ENCODE measurements at places on chromosomes 1 and 21.
A peak's percentile ranks its signal among the peaks of the same experiment; 100 is the strongest.

- DNase-seq: no peak
Observed at GRCh38 chr1:179953974-179954492, 577 bp upstream of the CEP350 start.

- no peak for DNase-seq
Observed at GRCh38 chr1:100627054-100627716, 89.2 kb downstream of the GPR88 start.

DNA sequence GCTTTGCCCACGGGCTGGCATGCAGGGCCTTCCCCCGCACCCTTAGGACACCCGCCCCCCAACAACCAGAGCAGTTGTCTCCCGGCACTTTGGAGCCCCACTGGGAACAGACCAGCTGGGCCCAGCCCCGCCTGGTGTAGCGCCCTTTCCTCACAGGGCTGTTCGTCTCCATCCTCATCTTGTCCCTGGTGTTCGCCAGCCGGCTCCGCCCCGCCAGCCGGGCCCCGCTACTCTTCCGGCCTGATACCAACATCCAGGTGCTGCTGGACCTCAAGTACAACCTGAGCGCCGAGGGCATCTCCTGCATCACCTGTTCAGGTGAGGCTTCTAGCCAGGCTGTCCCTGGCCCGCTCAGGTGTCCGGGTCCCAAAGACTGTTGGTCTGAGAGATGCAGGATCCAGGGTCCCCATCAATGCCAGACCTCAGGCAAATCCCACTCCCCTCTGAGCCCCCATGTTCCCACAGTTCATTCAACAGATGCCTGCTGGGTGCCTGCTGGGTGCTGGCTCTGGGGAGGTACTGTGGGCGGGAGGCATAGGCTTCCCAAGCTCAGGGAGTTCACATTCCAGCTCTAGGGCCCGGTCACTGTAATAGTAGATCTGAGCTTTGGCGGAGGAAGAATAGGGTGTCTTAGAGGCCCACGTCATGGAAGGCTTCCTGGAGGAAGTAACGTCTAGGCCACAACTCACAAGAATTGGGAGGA, 41.7 kb downstream of the DISP3 start:
- DNase-seq: no peak

- no peak for DNase-seq
Observed at GRCh38 chr21:26100573-26100972, 70.0 kb downstream of the APP start.

DNA sequence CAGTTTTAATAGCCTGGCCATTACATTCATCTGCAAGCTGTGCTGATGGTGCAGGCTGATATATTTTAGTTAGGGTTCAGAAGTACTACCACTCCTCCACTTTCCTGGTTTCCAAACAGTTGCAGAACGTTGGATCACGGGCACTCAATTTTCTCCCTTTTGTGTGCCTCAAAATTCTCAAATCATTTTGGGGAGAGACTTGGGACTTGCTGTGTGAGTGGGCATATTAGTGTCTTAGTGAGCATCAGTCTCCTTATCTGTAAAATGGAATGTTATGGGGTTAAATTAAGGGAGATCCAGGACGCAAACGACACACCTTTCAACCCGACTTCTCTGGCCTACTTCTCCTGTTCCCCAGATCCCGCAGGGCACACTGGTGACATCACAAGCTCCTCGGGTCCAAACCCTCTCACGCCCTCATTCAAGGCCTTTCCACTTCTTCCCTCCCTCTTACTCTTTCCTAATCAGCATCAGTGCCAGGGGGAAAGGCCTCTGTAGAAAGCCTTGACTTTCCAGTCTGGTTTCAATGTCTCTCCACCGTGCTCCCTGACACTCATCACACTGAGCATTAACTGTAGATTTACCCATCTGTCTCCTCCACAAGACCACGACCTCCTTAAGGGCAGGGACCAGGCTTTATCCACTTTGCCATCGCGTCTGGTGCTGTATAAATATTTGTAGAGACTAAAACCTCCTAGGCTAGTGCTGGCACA, 1.2 kb downstream of the PIGP start:
- DNase-seq: no peak

DNA sequence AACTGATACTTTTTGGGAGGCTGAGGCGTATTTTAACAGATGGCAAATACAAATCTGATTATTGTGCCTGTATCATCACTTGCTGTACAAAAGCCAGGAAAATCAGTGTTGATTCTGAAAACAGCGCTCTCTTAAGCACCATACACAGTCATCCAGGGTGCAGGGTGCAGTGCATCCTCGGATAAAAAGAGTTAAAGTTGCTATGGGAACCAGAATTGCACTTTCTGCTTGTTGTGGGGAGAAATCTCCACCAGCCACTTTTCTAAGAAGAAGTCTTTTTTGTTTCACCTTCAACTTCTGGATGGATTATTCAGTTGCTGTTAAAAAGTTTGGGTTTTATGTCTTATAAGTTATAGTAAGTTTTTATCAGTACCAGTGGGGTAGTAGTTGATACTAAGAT, 3.8 kb downstream of the LAMC1 start:
- DNase-seq: no peak

DNA sequence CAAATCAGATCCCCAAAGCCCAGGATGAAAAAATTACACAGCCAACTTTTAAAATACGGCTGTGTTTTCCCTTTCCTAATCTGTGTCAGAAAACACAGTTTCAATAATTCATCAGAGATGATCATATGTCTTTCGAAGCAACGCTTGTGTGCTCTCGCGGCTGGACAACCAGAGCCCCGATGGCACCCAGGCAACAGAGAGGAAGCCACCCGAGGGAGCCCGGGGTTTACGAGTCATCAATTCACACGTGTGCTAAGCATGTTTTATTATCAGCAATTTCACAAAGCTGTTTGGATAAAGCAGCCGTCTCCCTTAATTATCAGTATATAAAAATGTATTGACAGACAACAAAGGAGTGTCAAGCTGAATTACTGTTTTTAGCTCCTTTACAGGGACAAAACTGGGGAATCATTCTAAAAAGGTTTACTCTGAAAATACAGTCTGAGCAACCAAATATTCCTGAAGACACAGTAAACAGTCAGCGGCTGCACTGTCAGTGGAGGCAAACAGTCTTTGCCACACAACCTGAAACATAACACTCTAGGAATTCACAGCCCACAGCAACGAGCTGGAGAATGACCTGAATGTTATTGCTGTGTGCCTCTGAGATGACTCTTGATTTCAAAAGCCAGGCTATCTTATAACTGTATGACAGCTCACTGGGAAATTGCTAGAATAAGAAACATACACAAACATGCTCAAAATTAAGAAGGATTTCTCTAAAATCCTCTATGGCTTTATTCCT, 201.0 kb downstream of the SIPA1L2 start:
- no peak for DNase-seq

DNA sequence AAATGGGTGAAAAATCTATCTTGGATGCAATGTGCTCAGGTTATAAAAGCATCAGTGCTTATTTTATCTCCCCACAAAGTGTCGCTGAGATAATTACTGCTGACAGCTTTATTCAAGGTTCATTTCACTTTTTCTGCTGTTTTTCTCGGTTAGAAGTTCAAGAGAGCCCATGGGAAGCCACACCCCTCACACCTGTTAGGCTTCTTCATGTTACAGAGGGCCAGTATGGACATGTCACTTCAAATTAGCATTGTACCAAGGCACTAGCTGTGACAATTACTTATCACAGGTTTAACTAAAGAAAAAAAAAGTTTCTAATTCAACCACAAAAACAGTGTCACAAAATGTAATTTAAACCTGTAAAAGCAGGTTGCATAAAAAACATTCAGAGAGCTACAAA, 187.3 kb upstream of the DMRTA2 start:
- no peak for DNase-seq

DNA sequence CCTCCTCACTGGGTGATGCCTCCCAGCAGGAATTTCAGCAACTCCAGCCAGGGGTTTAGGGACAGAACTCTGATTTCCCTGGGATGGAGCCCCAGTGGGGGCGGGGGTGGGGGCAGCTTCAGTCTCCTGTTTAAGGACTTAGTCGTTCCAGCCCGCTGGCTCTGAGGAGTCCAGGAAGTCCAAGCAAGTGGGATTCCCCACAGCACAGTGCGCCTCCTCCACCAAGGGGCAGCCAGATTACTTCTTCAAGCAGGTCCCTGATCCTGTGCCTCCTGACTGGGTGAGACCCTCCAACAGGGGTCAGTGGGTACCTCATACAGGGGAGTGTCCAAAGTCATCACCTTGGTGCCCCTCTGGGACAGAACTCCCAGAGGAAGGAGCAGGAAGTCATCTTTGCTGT, 1438.4 kb upstream of the B3GALT2 start:
- DNase-seq: no peak

DNA sequence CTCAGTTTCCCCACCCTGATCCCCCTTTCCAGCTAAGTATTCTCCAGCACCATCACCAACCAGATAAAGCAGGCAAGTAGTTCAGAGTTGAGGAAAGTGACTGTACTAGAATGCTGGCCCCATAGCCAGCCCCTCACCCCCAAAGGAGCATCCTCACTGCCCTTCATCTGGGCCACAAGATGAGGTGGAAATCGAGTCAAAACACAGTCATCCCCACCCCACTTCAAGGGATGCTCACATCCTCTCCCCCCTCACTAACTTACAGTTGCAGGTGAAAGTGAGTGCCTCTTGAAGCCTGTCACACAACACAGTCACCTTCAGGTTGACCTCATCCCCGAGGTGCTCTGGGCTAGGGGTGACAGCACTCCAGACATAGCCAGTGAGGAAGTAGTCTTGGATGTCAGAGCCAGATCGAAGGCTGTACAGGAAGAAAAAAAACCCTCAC, 30.4 kb downstream of the PIK3C2B start:
- peak; percentile 20 for DNase-seq

- DNase-seq: no peak
Observed at GRCh38 chr1:58363585-58363984, 182.9 kb downstream of the OMA1 start.

GRCh38 chr1:53408013-53408754, 51.0 kb upstream of the DMRTB1 start:
- DNase-seq: no peak

GRCh38 chr1:18950401-18951026, 6.0 kb downstream of the IFFO2 start:
- no peak for DNase-seq

DNA sequence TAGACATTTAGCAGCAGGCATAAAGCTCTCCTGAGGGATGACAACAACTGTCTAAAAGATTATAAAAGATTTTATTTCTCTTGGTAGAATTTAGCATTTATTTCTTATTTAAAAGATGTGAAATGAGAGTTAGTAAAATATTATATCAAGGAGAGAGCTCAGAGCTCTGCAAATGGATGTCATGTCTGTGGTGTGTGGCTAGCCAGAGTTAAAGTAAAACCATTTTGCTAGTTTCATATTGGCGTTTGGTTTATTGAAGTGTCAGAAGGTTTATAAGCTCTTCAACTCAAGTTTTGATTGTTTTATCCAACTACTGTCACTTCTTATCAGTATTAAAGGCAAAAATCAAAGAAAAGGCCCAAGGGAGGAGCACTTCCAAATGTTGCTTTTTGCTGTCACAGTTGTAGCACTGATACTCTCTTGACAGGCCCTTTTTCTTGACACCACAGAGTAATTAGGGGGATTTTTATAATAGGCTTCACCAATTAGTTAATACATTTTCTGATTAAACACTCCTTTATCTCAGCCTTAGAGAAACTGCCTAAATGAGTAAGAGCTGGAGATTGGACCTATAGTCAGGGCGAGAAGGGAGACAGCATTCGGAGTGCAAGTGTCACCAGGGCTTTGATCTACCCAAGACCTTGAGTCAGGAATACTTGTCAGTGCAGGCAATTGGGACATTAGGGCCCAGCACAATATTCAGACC, 233.9 kb downstream of the PTBP2 start:
- no peak for DNase-seq

- no peak for DNase-seq
Observed at GRCh38 chr1:233102341-233102740, 151.9 kb downstream of the NTPCR start.

- no peak for DNase-seq
Observed at GRCh38 chr1:35270836-35271235, 2.3 kb downstream of the ZMYM4 start.

GRCh38 chr21:26918323-26919079, 48.4 kb downstream of the ADAMTS5 start:
- DNase-seq: no peak

DNA sequence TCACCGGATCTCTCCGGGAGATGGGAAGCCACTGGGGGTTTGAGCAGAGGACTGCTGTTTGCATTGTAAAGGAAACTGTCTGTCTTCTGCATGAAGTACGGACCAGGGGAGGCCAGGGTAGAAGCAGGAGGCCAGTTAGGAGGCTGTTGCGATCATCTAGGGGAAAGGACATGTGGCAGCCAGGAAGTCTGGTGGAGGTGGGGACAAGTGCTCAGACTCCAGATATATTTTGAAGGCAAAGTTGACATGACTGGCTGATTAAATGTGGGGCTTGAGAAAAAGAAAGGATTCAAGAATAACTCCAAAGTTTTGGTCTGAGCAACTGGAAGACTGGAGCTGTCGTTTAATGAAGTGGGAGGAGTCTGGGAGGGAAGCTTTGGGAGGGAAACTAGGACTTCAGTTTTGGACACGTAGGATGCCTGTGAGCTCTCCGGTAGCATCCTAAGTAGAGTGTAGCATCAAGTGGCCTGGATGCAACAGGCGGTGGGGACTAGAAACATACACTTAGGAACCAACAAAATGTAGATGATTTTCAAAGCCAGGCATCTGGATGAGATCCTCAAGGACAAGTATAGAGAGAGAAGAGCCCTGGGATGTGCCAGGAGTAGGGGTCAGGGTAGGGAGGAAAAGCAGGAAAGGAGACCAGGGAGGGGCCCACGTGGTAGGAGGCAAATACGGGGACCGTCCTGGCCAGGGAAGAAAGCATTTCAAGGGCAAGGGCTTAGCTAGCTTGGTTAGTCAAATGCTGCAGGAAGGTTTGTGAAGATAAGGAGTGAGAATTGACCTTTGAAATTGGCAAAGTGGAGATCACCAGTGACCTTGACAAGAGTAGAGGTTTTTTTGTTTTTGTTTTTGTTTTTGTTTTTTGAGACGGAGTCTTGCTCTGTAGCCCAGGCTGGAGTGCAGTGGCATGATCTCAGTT, 3.7 kb upstream of the C1orf210 start:
- DNase-seq: no peak

DNA sequence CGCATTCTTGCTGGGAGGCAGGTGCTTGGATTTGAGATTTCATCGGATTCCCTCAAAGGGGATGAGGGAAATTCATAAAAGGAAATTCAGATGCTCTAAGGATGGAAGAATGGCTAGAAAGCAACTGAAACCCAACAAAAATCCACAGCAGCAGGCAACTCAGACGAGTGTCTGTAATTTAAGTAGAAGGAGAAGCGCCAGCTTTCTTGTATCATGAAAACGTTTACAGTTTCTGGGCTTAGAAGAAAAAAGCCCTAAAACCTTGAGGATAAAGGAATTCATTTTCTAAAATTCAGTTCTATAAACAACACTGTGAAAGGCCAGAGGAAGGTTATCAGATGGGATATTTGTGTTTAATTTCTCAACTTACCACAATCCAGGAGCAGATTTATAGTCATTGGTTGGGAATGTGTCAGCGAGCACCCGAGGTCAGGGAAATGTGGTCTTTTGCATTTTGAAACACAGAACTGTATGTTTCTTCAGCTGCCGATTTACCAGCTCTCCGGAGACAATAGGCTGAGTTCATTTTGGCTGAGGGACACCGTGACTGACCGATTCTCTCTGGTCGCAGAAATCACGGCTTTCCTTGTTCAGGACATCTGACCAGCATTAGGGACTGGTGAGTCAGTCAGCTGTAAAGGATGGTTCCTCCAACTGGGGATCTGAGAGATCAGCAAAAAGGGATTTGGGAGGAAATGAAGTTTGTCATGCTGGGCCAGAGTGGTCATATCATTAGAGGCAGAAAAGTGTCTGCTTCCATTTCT, 111.6 kb upstream of the ERRFI1 start:
- DNase-seq: no peak

GRCh38 chr21:45151445-45152160, 77.2 kb downstream of the ADARB1 start:
- DNase-seq: no peak

All from T-helper 22 cell (primary cell).